CD8-positive, alpha-beta T cell (primary cell): ENCODE measurements at places on chromosomes 12 and 14.

DNA sequence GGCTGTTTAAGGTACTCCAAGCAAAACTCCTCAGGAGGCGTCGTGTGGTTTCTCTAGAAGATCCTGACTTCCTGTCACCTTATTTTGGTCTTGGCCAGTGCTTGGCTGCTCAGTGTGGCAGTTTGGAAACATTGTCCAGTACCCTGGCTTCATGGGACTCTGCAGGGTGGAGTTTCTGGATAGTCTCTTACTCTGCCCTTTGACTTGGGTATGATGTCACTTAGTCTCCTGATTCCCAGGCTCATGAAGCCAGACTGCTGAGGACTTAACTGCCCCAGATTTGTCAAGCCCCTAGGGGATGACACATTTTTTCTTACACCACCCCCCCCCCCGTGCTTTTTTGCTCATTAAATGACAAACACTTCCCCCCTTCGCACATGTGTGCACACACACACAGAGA lies 82.7 kb downstream of the ADCK1 start:
- no peak for DNase-seq

- DNase-seq: no peak
Observed at GRCh38 chr12:49655595-49656236, 32.4 kb downstream of the PRPF40B start.

GRCh38 chr12:106380954-106381353 lies 23.4 kb downstream of the POLR3B start:
- DNase-seq: no peak

DNA sequence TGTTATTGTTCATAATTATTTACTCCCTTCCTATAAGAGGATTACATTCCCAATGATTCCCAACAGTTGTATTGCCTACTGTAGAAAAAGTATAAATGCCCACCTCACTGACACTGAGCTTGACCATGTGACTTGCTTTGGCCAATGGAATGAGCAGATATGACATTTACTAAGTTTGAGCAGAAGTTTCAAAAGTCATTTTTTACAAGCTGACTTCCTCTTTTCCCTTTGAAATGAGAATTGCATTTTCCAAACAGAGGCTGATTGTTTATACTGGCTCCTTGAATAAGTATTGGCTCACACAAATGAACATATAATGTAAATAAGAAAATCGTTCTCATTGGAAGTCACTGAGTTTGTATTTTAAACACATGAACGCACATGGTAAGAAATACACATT lies 116.4 kb upstream of the LRFN5 start:
- DNase-seq: no peak

- no peak for DNase-seq
Observed at GRCh38 chr12:114400361-114400811, 5.6 kb downstream of the TBX5 start.

DNA sequence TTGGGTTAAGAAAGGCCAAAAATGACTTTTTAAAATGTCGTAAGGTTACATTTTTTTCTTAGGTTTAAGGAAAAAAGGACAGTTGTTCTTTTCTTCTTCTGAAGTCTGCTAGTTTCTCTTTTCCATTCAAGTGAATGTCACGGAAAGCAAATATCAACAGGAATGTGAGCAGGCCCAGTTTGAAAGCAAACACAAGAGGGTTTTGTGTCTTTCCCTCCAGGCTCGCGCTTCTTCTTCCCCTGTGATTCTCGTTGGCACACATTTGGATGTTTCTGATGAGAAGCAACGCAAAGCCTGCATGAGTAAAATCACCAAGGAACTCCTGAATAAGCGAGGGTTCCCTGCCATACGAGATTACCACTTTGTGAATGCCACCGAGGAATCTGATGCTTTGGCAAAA lies 85.4 kb downstream of the LRRK2 start:
- DNase-seq: no peak

- DNase-seq: no peak
Observed at GRCh38 chr12:124160097-124160756, 134.7 kb upstream of the RFLNA start.

DNA sequence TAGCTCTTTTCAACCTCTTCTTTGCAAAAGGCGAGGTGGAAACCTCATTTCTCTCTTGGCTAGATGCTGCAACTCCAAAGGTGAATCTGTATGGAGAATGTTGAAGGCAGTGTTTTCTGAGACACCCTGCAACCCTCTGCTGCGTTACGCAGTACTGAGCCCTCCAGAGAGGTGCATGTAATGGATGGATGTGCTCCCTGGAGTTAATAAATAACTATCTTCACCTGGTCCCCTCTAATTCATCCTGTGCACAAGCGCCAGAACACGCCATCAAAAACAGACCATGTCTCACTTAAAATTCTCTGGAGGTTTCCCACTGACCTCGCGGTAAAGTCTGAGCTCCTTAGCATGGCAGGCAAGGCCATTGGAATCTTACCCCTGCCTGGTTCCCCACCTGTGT lies 234.4 kb upstream of the PWP1 start:
- no peak for DNase-seq
